GM12892 (cell line): ENCODE measurements at places on chromosomes 5 and 9.
A peak's percentile ranks its signal among the peaks of the same experiment; 100 is the strongest.

DNA sequence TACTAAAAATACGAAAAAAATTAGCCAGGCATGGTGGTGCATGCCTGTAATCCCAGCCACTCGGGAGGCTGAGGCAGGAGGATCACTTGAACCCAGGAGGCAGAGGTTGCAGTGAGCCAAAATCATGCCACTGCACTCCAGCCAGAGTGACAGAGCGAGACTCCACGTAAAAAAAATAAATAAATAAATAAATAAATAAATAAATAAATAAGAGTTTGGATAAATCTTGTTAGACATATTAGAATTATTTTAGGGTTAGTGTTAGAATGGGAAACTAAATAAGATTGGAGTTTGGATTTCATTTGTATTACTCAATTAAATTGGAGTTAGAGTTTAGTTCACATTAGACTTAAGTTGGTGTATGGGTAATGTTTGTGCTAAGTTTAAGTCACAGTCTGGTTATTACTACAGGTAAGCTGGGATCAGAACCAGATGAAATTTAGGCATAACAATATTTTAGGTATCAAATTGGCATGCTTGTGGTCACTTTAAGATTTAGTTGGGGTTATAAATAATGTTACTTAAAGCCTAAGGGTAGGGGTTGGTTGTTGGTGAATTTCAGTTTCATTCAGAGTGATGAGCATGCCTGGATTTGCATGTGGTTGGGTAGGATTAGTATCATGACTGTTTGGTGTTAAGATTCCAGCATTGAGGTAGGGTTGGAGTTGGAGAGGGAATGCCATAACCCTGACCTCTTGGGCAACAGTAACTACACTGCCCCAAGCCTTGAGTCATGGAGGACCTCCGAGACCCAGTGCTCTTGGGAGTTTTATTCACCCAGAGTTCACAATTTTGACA lies 3.3 kb downstream of the OR5C1 start:
- no peak for DNase-seq

- no peak for DNase-seq
Observed at GRCh38 chr5:37400501-37400900, 21.4 kb downstream of the WDR70 start.

DNA sequence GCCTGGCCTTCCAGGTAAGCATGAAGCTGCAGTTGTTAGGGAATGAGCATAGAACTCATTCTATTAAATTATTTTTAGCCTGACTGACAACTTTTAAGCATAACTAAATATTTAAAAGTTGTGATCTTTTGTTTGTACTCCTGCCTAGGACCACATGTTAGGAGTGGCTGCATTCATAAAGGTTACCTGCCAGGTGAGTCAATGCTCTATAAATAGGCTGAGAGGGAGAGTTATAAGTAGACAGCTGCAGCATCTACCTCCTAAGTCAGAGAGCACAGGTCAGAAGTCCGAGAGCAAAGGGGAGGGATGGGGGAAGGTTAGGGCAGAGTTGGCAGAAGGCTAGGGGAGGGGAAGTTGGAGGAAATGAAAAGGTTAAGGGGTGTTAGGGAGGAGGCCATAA lies 292.4 kb upstream of the TLE4 start:
- no peak for DNase-seq

DNA sequence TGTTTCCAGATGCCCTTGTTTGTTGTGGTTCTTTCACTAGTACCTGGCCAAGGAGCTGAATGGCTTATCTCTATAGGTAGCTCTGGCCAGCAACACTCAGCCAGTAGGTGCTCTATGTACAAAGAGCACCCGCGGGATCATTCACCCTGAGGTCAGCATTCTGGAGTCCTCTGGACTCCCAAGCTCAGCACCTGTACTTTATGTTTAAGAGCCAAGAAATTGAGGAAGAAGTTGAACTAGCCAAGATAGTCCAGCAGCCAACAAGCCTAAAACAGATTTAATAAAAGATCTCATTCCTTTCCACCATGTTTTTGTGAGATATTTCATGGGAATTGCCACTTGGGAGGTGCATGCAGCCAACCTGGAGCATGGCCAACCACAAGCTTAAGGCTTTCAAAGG lies 242.6 kb upstream of the PAPPA start:
- DNase-seq = no peak

- DNase-seq = peak; percentile 37
Observed at GRCh38 chr9:111661802-111662521, 557 bp downstream of the GNG10 start.
